Activated CD4-positive, CD25-positive, alpha-beta regulatory T cell treated with anti-CD3 and anti-CD28 coated beads, Interleukin-2, amount 50 U/mL, for 72 hours (primary cell): ENCODE measurements at places on chromosomes 16 and 17.

GRCh38 chr16:23842137-23842600 is 6.4 kb downstream of the PRKCB start:
- no peak for DNase-seq

DNA sequence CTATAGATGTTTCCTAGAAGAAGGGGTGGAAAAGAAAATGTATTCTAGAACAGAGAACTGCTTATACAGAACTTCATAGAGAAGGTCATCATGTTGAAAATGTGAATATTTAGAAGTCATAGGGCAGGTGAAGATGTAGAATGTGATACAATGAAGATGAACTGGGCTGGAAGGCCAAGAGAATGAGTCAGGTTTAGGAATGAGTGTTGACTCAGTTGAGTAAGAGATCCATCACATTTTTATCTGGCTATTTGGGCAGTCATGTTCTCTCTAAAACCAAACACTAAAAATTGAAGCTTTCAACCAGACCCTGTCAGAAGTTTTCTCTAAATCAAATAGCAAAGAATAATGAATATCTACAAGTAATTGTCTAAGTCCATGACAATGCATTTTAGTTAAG is 660.5 kb downstream of the KCNJ2 start:
- no peak for DNase-seq

- no peak for DNase-seq
Measured at GRCh38 chr16:78094998-78095397, 4.5 kb upstream of the WWOX start.

GRCh38 chr17:57925361-57925990 is 29.7 kb downstream of the CUEDC1 start:
- DNase-seq, result no peak

DNA sequence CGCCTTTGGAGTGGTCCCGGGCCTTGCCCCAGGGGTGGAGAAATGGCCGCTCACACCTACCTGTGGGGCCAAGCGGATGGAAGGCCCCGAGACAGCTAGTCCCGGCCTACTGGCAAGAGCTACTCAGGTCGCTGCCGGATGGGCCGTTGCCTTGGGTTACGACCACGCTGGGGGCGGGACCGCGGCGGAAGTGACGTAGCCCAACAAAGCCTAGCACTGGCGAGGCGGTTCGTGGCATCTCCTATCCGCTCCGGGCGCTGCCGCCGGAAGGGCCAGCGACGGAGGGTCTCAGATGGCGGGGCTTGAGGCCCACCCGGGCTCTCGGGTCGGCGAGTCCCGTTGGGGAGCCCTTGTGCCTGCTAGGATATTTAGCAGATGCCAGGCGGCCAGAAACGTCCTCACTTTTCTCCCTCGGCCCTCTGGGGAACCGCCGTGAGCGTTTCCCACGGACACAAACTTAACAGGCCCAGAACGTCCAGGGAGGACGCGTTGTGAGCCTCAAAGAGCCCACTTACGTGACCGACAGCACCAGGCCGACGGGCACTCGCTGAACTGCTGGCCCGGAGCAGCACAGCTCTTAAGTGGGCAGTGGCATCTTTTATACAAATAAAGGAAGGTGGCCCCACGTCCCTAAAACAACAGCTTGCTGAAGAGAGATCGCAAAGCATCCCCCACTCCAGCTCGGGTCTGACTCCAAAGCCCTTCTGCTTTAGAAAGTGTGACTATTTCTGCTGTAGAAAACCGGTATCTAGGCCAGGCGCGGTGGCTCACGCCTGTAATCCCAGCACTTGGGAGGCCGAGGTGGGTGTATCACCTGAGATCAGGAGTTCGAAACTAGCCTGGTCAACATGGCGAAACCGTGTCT is at the start of gene C16orf46:
C16orf46 (minus strand) TSS at position 163 of the 865 bp plus-strand sequence. CDS start 13,283 bp downstream, outside the sequence.
- DNase-seq, result peak; percentile 98

DNA sequence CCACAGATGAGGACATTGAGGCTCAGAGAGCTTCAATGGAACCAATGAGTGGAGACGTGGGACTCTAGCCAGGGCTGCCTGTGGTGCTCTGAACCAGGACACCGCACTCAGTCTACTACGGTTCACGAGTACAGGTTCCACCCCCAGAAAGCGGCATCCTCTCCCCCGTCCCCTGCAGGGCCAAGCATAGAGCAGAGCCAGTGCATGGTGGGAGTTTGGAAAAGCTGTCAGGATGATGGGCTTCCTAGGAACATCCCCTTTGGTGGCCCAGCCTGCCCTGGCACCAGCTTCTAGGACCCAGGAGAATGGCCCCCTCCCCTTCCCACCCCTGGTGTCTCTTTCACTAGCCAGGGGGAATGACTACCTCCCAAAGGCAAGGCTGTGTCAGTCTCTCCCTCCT is 8.4 kb downstream of the ZNF319 start:
- DNase-seq, result no peak

DNA sequence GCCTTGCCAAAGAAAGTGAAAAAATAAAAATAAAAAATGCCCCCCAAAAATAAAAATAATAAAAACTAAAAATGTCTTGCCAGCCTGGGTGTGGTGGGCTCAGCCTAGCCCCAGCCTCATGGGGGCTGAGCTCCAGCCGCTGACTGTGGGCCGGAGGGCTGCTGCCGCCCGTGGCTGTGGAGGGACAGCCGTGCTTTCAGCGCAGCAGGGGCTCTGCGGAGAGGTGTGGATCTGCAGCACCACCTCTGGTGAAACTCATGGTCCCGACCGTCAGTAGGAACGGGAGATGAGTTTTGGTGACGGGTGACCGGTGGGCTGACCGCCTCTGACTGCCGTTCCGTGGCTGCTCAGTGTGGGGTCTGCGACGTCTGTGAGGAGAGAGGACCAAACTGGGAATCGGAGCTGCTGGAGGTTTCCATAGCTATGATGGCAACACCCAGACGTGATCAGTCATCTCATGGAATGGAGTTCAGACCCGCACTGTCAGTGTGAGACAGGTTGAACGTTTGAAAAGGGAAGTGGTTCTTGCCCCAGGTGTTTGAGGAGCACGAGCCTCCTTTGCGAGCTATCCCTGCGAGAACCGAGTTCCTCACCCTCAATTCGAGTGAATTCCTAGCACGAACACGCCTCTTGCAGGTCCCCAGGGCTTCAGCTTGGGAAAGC is 12.0 kb upstream of the RPL13 start:
- DNase-seq, result no peak

DNA sequence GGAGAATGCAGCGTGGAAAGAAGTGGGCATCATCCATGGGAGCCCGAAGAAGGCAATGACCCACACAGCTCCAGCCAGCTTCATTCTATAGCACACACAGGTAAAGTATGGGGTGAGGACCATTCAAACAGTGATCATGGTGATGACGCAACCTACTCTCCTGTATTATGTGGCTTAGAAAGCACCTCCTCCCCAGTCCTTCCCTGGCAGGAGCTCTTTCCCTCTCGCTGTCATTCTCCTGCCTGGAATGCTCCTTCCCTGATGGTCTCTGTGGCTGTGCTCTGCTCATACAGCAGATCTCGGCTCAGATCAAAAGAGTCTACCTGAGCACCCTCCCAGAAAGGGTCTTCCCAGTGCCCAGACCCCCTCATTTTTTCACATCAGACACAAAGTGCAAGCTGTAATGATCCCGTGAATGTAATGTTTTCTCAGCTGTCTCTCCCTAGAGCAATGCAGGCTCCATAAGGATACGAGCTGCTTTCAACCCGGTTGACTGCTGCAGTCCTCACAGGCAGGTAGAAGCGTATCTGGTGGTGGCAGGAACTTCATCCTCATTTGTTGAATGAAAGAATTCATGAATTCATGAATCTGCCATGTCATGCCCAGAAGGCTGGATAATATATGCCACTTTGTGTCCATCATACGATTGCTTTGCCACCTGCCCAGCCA is 248.8 kb downstream of the HS3ST3A1 start:
- no peak for DNase-seq

DNA sequence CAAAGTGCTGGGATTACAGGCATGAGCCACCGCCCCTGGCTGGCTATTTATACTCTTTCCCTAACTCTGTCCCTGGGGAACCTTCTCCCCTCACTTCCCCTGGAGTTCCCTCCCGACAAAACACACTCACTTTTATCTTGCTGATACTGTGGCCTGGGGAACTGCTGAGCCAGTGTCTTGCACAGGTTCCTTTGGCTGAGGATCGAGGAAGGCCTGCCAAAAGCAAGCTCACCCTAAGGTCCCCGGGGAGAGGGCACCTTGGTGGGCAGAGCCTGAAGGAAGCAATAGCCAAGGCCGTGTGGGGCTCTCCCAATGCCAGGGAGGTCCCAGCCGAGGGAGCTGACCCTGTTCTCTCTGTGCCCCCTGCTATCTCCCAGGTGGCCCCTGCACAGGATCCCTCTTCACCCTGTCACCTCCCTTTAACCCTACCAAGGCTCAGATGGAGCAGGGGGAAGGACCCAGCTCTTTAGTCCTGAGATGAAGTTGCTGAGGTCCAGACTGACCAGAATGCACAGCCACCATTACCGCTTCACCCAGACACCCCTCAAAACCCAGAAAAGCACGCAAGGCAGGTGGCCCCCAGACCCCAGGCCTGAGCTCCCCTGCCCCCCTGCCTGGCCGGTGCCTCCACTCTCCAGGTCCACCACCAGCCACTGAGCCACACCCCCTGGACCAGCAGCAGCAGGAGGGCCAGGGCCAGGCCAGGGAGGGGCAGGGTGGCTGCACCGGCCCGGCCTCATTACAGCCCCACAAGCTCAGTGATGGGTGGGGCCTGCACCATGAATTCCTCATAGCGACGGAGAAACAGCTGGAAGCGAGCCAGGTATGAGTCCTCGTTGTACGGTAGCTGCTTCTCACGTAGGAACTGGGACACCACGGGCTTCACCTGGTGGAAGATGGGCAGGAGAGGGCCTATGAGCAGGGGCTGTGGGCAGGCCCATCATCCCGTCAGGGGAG is 5.1 kb upstream of the FDXR start:
- no peak for DNase-seq

- DNase-seq, result peak; percentile 52
Measured at GRCh38 chr17:46020023-46020761, 21.1 kb downstream of the STH start.

GRCh38 chr17:15048933-15049794 is 216.0 kb downstream of the PMP22 start:
- no peak for DNase-seq

DNA sequence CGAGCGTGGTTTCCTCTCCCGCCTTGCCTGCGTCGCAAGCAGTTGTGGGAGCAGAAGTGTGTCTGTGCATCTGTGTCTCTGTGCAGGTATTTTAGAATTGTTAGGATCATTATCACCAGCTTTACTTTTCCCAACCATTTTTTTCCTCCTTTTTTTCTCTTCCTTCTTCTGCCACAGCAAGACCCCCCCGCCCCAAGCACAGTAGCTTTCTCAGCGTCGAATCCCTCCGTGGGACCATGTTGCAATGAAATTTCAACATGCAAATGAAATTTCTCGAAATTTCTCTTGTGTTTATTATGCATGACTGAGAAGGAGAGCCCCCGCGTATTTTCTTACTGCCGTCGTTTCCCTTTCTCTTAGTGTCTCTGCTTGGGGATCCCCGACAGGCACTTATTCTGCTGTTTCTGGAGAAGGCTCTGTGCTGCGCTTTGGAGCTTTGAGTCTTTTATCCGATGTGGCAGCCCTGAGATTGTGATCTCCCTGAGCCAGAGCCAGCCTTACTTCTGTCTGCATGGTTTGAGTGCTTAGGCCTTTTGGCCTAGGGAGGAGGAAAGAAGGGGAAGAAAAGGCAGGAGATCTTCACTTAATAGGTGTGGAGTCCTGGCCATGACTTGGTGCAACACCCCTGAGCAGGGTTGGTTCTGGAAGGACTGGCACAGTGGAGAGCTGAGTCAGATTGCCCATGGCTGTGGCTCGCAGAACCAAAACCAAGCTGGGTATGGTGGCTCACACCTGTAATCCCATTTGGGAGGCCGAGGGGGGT is 5.0 kb downstream of the ARMC7 start:
- DNase-seq, result no peak
